SJCRH30 (cell line): ENCODE measurements at places on chromosomes 3 and 15. TPM values are rescaled to one million over a fixed set of nuclear protein-coding genes. Genes with fewer than 3 reads are reported as not detected.
A peak's percentile ranks its signal among the peaks of the same experiment; 100 is the strongest.

GRCh38 chr3:143536817-143537535, 311.3 kb downstream of the SLC9A9 start:
- DNase-seq, result no peak

- no peak for DNase-seq
Measured at GRCh38 chr3:8283193-8283592, 218.4 kb upstream of the LMCD1 start.

GRCh38 chr15:64443747-64444621, 16.4 kb upstream of the ZNF609 start:
- no peak for DNase-seq

The CD96 gene
- total RNA-seq, result 0.28 and 0.33 TPM in 2 replicates

DNA sequence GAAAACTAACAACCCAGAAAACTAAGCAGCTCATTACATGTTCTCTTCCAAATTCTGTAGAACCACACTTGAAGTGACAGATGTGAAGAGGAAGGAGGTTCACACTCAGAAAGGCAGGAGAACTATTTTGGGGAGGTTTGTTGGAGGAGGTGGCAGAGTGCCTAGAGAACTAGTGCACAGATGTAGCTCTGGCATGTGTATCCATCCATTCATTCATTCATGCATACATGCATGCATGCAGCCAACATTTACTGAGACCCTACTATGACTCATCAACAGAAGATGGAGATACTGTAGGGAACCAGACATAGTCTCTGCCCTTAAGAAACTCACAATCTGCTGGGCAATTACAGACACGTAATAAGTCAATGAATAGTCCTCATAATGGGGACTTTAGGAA, 116.7 kb downstream of the ERC2 start:
- DNase-seq, result no peak

GRCh38 chr3:146894406-146894805, 289.3 kb upstream of the PLSCR5 start:
- no peak for DNase-seq

DNA sequence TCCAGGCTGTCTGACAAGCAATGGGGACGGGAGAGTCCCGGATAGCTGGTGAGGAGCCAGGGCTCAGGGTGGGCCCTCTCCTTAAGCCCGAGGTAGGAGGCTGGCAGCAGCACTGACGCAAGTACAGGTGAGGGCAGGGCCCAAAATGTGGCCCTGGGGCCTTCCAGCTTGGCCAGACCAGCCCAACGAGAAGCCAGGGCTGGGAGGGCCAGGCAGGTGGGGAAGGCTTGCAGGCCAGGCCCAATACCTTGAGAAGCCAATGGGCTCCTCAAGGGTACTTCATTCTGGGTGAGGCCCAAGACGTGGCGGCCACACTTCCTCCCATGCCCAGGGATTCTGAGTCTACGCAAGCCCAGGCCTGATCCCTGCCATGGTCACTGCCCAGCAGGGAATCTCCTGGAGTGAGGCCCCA, 37.2 kb downstream of the AMOTL2 start:
- no peak for DNase-seq

DNA sequence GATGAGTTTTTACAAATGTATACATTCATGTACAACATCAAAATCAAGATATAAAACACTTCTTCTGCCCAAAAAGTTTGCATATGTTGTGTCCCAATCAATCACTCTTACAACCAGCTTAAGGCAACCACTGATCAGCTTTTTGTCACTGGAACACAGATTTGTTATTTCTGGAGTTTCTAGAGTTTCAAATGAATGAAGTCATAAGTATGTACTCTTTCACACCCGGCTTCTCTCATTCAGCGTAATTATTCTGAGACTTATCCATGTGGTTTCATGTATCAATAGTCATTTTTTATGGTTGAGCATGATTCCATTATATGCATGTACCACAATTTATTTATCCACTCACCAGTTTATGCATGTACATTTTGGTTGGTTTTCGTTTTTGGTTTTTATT, 53.0 kb upstream of the CORO2B start:
- DNase-seq, result no peak

The IL5RA gene
- total RNA-seq, result not detected in 2 replicates

The HES1 gene
- total RNA-seq, result 18.7 and 21.6 TPM in 2 replicates

- no peak for DNase-seq
Measured at GRCh38 chr3:158640646-158641045, 3.7 kb upstream of the GFM1 start.

The TMCO5A gene
- not detected in 2 replicates for total RNA-seq

- peak; percentile 85 for DNase-seq
Measured at GRCh38 chr15:95929232-95929846, 401.2 kb upstream of the NR2F2 start.

GRCh38 chr15:94174399-94174802, 57.0 kb upstream of the MCTP2 start:
- DNase-seq, result no peak

DNA sequence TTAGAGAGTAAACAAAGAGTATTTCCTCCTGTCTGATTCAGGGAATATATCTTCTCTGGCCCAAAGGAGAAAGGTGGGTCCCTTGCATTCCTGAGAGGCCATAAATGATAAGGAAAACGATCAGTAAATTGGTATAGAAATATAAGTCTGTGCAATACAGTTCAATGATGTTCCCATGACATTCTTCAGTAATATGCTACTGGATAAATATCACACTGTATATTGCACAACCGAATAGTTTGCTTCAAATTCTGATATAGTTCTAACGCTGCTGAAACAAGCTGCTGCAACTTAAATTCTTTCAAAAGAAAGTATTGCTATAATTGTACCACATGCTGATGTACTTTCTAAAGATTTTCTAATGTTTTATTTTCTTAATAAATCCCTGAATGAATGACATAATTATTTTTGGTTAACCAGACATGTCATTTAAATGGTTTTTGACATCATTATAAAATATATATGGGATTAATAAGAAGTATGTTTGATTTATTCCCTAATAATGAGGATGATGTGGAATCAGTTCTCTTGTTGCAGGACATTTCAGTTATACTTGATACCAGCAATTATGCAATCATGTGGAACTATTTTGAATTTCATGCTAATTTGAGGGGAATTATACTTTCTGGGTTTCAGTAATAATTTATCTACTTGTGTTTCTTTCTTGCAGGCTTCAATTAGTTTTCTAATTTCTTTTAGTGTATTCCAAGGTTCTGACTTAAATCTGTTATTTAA, 44.9 kb downstream of the FGF7 start:
- no peak for DNase-seq

- DNase-seq, result no peak
Measured at GRCh38 chr3:42871592-42872196, 4.0 kb downstream of the CYP8B1 start.

The ITPKA gene
- total RNA-seq, result 8.4 and 8.8 TPM in 2 replicates

DNA sequence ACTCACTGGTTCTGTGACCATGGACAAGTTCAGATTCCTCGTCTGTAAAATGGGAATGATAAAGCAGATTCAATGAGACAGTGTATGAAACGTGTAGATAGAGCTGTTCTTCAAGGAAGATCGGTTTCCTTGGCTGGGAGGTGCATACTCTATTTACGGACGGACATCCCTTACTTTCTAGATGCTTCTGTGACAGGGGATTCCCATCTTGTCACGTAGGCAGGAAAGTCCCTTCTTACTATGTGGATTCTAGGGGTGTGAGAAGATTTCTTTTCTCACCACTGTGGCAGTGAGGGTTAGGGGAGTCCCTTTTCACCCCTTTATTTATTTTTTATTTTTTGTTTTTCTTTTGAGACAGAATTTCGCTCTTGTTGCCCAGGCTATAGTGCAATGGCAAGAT, 180.9 kb upstream of the TBL1XR1 start:
- DNase-seq, result no peak

DNA sequence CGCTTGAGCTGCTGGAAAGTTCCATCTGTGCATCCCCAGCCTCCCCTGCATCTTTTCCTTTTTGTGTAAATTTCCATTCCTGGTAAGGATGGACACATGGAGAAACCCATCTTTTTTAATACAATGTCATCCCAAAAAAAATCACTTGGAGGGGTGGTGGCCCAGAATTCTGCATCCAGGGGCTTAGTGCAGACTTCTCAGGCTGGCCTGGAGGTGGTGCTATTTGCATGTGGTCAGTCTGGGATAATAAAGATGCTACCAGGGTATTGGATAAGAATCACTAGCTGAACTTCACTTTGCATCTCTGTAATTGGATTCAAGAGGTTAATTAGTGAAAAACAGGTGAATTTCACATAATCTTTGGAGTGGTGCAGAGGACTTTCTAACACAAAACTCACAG, 1.8 kb upstream of the ZSCAN2 start:
- peak; percentile 48 for DNase-seq

DNA sequence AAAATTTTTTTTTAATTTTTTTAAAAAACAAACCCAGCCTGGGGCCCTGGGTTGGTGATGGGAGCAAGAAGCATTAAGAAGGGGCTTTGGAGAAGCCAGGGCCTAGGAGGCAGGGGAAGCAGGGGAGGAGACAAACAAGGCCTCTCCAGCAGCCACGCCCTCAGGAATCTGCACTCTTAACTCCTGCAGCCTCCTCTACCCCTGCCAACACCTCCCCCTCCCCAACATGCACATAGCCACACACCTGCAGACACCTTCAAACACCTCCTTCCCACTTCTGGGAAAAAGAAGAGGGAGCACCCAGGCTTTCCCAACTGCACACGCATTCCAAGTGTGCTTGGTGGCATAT, 2.7 kb upstream of the DCAF1 start:
- DNase-seq, result no peak

The PDIA5 gene
- total RNA-seq, result 14.7 and 16.1 TPM in 2 replicates

DNA sequence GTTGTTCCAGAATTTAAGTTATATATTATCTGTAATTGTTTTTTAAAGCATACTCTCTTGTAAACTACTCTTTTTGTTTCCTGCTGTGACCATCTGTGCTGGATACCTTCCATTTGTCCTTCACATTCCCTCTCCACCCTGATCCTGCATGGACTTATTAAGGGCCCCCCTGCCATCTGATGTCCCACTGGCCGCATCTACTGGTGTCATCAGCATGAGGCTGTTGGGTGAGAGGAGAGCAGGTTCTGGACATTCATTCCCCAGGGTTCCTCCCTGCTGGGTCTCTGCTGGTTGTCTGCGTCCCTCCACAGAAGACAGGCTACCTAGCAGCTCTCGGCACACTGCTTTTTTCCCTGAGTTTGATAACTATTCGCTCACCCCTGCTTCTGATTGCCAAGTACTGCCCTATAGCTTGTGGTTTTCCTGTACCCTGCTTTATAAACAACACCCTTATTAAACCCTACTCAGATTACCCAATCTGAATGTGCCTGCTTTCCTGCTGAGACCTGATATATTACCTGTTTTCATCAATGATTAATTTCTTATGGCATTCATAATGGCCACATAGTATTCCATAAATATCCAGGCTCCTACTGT, 7.7 kb downstream of the CMTM8 start:
- DNase-seq, result no peak

- no peak for DNase-seq
Measured at GRCh38 chr15:51240066-51240465, 98.3 kb downstream of the CYP19A1 start.

GRCh38 chr3:72255791-72256559, 471.0 kb upstream of the PROK2 start:
- no peak for DNase-seq

DNA sequence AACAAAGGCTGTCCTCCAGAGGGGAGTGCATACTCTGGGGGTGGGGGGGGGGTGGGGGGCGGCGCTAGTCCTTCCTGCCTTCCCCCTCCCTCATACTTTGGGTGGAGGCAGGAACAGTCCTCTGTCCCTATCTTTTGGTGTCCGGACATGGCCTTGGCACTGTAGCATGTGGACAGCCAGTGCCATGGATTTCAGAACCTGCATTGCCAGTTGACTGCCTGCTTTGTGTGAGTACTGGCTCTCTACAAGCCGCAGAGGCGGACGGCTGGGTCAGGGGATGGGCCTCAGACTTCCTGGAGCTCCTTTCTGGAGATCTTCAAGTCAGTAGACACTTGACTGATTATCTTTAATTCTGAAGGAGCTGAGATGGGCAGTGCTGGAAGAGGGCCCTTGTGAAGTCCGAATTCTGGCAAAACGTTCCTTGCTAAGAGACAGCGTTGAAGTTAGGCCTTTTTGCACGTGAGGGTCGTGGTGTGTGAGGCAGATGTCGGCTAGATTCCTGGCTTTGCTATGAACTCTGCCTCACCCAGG, 2.5 kb downstream of the CLDN11 start:
- DNase-seq, result no peak

DNA sequence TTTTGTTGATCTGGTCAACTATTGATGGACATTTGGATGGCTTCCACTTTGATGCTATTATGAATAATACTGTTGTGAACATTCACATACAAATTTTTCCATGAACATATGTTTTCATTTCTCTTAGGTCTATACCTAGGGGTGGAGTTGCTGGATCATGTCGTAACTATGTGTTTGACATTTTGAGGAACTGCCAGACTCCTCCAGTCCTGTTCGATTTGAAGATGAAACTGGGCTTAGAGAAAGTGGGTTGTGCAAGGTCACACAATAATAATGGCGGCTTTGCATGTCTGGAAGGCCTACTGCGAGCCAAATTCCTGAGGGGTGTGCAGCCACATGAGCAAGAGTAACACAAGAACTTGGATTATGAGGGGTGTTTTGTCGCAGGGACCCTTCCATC, 2.6 kb downstream of the TSEN2 start:
- no peak for DNase-seq

DNA sequence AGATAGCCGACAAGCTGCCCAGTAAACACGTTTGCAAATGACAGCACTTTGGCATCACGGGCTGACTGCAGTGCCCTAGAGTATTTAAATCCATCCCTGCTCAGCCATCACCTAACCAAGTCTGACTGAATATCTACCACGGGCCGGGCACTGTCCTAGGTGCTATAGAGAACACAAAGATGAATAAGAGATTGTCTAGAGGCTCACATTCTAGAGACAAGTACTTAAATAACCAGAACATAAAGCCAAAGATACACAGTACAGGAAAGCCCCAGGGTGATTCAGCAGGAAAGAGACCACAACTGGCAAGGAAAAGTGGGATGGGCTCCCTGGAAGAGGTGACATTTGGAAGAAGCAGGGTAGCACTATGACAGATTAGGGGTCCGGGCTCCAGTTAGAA, 103.5 kb downstream of the MYLK start:
- DNase-seq, result no peak

The PCBP4 gene
- total RNA-seq, result 178 and 186 TPM in 2 replicates

The TGM4 gene
- total RNA-seq, result not detected in 2 replicates

The TEX264 gene
- total RNA-seq, result 34.7 and 35.0 TPM in 2 replicates
